Sciatic nerve (tissue), 2 donors: ENCODE measurements at places on chromosomes 1 and 21. TPM values are rescaled to one million over a fixed set of nuclear protein-coding genes. Genes with fewer than 3 reads are reported as not detected.

DNA sequence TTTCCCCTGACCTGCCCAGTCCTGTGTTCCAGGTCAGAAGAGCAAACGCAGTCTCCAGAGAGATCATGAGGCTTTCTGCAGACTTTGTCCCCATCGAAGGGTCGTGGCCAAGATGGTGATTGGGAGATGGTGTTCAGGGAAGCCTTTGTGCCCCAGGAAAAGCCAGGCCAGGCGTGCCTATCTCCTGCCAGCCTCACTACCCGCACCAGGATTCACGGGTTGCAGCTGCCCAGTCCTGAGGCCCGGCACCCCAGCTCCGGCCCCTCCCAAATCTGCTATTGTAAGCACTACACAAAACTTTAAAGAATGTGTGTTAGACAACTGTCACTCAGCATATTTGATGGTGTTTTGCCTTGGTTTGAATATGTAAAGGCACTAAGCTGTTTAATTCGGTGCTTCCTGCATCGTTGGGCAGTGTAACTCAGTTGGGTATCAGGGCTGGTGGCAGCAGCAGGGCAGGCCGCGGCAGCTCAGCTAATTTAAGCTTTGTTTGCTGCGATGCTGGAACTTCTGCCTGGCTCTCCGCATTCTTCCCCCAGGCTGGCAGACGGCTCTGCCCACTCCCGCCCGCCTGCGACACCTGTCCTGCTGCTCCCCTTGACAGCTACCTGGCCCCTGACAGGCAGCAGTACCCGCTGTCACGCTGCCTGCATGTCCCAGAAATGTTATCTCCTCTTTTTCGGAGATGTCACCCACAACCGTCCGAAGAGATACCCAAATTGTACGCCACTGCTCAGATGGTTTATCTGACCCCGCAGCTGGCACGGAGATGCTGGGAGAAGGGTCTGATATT, 209.0 kb upstream of the VAMP3 start:
- DNase-seq, result no peak

DNA sequence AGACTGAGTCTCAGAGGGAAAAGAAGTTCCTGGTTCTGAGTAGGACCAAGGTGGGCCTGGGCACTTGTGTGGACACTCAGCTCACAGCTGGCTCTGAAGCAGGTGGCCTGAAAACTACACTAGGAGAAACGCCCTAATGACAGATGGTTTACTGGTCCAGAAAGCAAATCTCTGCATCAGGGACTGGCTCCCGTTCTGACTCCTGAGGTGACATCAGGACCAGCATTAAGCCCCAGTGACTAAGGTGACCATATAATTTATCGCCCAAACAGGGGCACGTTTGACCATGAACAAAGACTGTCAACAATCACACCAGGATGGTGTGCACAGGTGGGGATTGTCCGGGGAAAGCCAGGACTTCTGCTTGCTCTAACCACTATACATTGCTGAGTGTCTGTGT, 12.2 kb upstream of the CD34 start:
- DNase-seq, result no peak

GRCh38 chr1:41844255-41844654, 74.5 kb downstream of the HIVEP3 start:
- DNase-seq, result no peak

DNA sequence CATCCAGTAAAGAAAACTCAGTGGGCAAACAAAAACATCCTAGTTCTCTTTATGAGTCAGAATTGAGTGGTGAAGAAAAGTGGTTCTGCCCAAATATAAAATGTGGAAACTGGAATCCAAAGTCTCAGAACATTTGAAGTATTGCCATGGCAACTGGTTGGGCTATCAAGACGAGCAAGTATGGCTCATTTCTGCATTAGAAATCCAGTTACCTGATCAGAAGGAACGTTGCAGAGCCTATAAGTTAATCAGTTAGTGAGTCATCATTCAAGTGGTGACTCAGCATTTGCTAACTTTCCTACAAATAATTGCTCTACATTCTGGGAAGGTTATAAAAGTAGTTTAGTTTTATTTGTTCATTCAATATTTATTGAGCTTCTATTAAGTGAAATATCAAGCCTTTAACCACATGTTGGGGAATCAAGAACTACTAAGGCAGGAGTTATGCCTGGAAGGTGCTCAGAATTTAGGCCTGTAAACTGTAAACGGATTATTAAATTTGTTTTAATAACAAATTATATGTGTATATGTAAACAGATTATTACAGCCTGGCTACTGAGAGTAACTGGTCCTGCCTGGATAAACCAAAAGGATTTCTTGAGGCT, 104.3 kb downstream of the PAPPA2 start:
- no peak for DNase-seq

DNA sequence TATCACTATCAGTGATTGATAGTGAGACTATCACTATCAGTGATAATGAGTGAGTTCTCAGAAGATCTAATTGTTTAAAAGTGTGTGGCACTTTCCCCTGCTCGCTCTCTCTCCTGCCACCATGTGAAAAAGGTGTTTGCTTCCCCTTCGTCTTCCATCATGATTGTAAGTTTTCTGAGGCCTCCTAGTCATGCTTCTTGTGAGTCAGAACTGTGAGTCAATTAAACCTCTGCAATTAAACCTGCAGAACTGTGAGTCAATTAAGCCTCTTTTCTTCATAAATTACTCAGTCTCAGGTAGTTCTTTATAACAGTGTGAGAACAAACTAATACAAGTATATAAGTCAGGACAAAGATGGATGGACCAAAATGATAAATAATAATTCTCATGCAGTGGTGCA, 7.0 kb upstream of the IL23R start:
- DNase-seq, result no peak

DNA sequence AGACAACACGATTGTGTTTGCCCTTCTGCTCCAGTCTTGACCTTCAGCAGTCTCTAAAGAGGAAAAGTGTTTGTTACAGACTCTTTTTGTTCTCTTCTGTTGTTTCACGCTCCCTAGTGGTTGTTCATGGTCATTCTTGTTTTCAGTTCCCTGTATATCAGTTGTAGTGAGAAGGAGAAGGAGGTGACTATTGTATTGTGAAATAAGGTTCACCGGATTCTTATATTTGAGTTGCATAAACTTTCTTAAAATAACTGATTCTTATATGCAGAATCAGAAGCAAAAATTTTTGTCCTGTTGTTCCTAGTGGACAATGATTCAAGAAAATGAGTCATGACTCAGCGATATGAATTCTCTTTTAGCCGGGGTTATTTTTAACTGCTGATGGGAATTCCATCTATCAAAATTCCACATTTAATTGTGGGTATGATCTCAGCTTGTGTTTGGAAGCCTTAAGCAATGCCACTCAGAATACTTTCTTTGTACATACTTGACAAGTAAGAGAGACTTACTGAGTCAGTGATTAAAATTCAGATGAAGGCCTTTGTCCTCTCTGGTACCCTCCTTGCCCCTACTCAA, 152.2 kb downstream of the CLEC20A start:
- DNase-seq, result no peak

- no peak for DNase-seq
Measured at GRCh38 chr1:169107603-169108208, 1.2 kb downstream of the ATP1B1 start.

DNA sequence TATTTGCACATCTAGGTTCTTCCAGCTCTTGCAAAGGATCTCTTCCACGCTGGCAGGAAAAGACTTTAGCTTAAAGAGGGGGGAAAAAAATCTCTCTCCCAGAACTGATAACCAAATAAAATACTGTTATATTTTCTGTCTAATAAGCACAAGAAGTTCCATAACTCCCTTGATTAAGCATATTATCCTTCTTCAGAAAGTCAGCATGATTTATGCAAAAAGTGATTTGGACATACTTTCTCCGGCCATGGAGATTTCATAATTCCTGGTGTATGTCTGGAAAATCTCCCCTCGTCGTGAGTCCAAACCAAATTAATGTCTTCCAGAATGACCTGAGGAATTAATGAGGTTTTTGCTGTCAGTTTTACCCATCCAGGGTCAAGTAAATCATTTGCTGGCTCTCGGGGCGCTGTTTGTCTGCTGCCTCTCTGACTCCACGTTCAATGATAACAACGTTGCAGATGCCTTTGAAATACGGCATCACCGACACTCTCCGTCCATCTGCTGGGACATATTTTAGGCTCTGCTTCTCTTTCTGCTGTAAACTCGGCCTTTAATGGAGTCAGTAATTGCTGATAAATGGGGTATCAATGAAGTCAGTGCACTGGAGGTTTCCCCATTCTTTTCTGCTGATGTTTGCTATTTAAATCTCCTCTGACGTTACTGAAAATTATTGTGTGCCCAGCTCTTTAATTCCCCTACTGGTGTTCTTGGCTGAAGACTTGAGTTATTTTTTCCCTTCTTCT, 112.9 kb downstream of the HLX start:
- no peak for DNase-seq

DNA sequence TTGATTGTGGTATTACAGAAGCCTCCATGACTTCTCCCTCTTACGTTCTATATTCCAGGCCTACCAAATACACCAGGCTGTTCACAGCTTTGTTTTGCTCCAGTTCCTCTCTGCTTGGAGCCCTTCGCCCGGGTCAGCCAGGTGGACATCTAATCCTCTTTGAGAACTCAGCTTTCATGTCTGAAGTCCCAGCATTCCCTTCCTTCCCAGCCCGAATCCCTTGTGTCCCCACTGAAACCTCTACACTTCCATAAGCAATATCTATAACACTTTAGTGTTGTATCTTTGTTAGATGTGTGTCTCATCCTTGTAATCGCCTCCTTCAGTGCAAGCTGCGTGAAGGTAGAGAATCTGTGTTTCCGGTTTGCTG, 1.9 kb downstream of the RNF11 start:
- DNase-seq, result no peak

DNA sequence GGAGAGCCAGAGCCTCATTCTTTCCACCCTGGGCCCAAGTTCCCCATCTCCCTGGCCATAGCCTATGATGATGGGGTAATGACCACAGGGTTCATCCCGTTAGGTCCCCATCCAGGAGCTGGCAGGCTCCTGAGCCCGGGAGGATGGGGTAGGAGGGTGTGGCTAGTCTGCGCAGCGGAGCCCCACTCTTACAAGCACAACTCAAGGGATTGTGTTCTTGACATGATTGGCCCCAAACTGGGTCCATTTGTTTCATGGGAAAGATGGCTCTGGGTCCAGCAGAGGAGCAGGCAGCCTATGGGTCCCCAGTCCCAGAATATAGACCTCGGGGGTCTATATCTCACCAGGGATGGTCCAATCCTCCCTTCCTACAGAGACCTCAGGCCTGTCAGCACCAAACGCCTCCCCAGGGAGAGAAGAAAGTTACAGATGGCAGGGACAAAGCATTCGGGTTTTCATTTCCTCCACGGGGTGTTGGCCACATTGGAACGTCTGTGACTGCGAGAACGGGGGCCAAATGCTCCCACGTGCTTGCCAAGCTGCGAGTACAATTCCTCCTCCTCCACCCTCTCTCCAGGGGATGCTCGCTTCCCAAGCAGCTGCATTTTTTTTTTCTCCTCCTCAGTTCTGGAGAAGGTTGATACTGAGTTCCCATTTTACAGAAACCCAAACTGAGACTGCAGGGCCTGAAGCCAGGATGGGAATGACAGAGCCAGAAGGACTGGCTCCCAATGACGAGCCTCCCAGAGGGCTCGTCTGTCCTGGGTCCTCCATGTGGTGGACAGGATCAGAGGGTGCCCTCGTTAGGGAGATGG, 71.0 kb downstream of the DHRS3 start:
- DNase-seq, result peak; percentile 78

Gene LENEP
- total RNA-seq, result not detected

Gene ATP6V0B
- 79.4 TPM for total RNA-seq

Gene PRRX1
- 169 TPM for total RNA-seq

Gene LEMD1
- total RNA-seq, result not detected
